ENCODE measurements at places on chromosomes 7 and 10.

- no peak for DNase-seq
Observed at GRCh38 chr7:77288676-77289320, 89.2 kb upstream of the FGL2 start.

DNA sequence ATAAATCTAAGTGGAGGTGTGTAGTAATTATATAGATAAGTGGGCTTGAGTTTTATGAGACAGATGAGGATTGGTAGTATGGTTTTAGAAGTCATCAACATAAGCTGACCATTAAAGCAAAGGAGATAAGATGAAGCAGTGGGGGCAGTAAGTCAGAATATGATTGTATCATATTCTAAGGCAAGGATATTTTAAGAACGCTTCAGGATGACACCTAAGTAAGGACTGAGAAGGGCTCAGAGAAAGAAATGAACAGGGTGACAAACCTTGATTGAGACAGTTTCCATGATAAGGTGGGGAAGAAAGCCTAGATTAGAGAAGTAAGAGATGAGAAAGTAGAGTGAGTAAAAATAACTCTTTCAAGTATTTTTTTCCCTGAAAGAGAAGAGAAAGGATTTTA is 567.2 kb downstream of the ATRNL1 start:
- no peak for DNase-seq

DNA sequence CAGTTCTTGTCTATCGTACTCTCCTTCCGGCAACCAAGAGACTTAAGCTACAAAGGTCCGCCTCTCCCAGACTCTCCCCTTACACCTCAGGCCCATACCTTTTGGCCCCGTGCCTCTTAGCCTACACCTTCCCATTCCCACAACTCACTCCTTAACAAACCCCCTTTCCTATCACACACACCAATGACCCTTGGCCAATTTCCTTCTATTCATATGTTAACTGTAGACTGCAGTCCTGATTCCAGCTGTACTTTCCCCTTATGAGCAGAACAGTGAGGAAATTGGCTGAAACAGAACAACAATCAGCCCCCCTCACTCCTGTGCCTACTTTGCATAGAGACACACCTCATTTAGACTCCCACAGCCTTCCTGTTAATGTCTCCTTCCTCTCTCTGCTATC is 1.4 kb upstream of the TMEM139 start:
- no peak for DNase-seq

- DNase-seq = no peak
Observed at GRCh38 chr10:91800756-91801155, 2.5 kb downstream of the TNKS2 start.

- no peak for DNase-seq
Observed at GRCh38 chr7:131608116-131608500, 51.7 kb upstream of the PODXL start.

- no peak for DNase-seq
Observed at GRCh38 chr10:114048472-114048871, 4.8 kb downstream of the ADRB1 start.

GRCh38 chr7:27155816-27156507 is 513 bp downstream of the HOXA7 start:
- no peak for DNase-seq

DNA sequence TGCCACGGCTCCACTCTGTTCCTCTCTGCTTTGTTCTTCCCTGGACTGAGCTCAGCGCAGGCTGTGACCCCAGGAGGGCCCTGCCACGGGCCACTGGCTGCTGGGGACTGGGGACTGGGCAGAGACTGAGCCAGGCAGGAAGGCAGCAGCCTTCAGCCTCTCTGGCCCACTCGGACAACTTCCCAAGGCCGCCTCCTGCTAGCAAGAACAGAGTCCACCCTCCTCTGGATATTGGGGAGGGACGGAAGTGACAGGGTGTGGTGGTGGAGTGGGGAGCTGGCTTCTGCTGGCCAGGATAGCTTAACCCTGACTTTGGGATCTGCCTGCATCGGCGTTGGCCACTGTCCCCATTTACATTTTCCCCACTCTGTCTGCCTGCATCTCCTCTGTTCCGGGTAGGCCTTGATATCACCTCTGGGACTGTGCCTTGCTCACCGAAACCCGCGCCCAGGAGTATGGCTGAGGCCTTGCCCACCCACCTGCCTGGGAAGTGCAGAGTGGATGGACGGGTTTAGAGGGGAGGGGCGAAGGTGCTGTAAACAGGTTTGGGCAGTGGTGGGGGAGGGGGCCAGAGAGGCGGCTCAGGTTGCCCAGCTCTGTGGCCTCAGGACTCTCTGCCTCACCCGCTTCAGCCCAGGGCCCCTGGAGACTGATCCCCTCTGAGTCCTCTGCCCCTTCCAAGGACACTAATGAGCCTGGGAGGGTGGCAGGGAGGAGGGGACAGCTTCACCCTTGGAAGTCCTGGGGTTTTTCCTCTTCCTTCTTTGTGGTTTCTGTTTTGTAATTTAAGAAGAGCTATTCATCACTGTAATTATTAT is 1.2 kb downstream of the CLDN4 start:
- DNase-seq = no peak

- DNase-seq = no peak
Observed at GRCh38 chr7:65840446-65840845, 32.4 kb upstream of the VKORC1L1 start.

DNA sequence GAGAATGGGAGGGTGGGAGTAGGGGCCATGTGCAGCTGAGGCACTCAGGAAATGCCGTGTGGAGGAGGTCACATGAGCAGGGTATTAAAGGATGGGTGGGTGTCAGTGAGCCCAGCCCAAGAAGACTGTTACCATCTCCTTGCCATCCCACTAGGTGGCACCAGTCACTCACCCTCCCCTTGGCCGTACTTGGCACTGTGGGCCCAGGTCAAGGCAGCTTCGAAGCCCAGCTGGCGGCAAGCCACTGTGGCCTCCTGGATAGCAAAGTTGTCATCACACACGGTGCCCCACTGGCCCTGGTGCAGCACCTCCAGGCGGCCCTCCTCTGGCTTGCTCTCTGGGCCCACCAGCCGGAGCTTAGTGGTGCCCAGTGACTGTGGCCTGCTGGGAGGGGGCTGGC is 5.4 kb downstream of the LOXL4 start:
- DNase-seq = no peak

DNA sequence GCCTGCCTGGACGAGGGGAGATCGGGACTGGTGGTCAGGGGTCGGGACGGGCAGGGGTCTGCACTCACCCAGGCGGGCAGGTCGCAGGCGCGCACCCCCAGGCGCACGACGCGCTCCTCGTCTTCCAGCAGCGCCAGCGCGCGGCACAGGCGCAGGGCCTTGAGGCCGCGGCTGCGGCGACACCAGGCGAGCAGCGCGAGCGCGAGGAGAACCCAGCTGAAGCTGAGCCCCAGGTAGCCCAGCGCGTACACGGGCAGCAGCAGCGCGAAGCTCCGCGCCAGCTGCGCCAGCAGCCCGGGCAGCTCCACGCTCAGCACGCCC is 328 bp downstream of the ESYT2 start:
- DNase-seq = peak; percentile 59

DNA sequence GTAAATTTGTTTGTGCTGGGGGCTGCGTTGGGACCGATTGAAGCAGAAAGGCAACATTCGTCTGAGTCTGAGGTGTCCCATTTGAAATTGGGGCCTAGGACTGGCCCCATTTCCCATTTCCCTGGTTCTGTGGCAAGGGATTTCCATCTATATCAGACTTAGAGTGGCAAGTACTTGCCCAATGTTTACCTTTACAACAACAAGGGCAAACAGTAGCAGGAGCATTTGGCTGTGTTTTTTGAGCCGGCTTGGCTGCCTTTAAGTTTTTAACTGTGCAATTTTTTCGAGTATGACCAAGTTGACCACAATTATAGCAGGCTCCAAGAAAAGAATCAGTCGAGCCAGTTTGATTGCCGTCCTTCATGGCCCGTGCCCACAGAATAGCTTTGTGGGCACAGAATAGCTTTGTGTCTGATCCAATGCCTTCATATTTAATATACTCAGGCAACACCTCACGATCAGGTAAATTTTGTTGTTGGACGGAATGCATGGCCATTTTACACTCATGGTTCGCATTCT is 4.7 kb upstream of the CYP17A1 start:
- DNase-seq = no peak

DNA sequence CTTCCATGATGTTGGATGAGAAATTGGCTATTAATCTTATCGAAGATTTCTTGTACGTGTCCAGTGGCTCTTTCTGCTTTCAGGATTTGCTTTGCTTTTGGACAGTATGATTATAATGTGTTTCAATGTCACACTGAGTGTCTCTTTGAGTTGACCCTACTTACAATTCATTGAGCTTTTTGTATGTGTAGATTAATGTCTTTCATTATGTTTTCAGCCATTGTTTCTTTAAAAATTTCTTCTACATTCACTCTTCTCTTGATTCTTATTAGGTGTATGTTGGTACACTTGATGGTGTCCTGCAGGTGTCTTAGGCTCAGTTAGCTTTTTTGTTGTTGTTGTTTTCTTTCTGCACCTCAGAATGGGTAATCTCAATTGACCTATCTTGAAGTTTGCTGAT is 16.6 kb downstream of the PLAC9 start:
- DNase-seq = no peak

GRCh38 chr10:24849501-24850299 is 102.7 kb downstream of the PRTFDC1 start:
- DNase-seq = no peak

DNA sequence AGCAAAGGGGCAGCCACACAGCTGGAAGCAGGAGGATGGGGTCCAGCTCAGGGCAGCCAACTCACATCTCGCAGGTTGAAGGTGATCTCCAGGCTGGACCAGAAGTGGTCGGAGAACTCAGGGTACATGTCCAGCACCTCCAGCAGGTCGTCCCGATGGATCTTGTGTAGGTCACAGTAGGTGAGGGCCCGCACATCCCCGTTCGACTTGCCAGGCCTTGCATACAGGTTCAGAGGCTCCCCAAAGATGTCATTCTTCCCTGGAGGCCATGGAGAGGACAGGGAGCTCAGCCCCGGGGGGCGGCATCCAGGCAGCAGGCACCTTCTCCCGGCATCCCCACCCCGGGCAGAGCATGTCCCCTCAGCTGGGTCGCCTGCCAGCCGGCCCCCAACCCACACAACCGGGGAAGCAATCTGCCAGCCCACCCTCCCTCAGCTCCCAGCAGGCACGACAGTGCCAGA is 29.3 kb downstream of the KCNH2 start:
- DNase-seq = no peak

- DNase-seq = no peak
Observed at GRCh38 chr7:37234928-37235327, 213.7 kb downstream of the ELMO1 start.

- no peak for DNase-seq
Observed at GRCh38 chr7:41374150-41374848, 328.6 kb downstream of the INHBA start.

DNA sequence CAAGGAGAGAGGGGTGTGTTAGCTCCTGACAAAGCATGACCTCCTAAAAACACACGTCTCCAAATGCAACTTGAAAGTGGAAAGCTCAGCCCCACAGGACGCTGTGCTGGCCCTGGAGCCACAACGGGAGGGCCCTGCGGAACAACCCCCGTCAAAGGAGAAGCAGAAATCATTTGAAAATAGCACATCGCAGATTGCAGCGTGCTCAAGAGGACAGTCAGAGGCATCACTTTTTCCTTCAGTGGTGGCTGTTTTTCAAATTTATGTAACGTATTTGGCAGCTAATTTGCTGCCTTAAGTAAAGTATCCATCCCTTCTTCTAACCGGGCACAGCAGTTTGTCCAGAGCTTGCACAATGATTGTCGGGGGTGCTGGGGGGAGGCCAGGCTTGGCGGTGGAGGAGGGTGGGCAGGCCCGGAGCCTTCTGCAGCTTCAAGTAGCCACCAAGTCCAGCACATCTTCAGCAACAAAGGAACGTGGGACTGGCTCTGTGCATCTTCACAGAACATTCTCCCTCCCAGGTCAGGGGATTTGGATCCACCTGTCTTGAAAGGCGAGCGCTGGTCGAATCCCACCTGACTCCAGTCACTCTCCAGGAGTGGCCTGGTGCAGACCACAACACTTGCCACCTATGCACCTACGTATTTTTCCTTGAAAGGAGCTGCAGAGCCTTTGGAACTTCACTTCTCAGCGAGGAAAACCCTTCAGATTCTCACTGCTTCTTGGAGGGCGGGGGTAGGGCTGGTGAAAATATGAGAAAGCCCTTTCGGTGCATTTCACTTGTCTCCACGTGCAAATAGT is 346.3 kb downstream of the DNAJB6 start:
- no peak for DNase-seq

- no peak for DNase-seq
Observed at GRCh38 chr7:149819961-149820340, 18.2 kb upstream of the ZNF862 start.

GRCh38 chr10:116444527-116445142 is 17.0 kb downstream of the PNLIPRP3 start:
- peak; percentile 1 for DNase-seq

DNA sequence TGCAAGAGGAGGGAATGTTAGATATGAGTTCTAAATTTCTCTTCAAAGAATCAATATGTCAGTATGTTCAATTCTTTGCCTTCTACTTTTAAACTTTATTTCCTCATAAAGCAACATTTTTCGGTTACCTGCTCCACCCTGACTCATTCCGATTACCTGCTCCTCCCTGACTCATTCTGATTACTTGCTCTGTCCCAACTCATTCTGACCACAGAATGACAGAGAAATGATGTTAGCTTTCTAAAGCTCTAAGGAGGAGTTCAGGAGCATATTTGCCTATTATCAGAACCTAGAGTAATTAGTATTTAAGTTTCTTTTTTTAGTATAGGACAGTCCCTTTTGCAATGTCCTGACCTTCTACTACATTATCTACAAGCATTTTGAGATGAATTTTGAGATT is 24.5 kb upstream of the PPP1R9A start:
- DNase-seq = no peak

DNA sequence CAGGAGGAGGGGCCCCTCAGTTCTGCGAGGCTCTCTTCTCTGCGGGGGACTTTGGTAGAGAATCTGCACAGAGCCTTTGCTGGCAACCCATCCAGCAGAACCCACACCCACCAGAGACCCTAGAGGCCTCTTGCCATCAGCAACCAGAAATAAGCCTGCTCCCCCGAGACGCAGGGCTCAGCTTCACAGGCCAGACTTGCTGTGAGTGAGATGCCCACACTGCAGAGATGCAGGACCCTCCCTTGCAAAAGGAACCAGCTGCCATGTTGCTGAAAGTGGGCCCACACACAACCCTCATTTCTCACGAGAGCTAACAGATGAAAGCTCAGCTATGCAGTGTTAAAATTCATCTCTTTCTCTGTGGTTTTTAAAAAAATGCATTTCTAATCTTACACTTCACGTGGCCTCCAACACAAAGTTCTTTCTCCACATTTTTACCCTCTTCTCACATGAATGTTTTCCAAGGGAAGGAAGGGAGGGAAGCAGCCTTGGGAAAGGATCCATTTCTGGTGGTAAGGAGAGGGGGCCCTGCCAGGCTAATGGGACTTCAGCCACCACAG is 171.6 kb downstream of the CCDC3 start:
- no peak for DNase-seq
